ENCODE measurements at places on chromosomes 1 and 21.

GRCh38 chr1:175480343-175480822 is 263.0 kb downstream of the TNR start:
- no peak for DNase-seq

GRCh38 chr1:44783697-44784093 is 4.3 kb downstream of the BEST4 start:
- DNase-seq = no peak

- no peak for DNase-seq
Observed at GRCh38 chr1:46492871-46493270, 3.2 kb downstream of the DMBX1 start.

DNA sequence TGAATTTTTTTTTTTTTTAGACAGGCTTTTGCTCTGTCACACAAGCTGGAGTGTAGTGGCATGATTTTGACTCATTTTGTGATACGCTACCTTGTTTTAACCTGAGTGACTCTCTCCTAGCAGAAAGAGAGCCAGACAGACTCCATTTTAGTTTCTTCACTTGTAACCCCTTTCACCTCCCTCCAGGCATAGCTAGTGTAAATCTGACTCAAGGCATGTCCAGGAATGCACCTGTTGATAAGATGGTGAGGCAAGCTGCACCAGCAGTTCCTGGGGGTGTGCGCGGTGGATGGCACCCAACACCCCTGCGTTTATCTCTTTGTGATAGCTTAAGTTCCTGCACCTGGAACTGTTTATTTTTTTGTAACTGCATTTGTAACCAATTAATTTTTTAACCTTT is 4.7 kb upstream of the PHACTR4 start:
- no peak for DNase-seq

GRCh38 chr1:1292442-1292779 is 12.2 kb downstream of the SCNN1D start:
- DNase-seq = no peak

- no peak for DNase-seq
Observed at GRCh38 chr1:228953207-228953606, 217.9 kb downstream of the RHOU start.

DNA sequence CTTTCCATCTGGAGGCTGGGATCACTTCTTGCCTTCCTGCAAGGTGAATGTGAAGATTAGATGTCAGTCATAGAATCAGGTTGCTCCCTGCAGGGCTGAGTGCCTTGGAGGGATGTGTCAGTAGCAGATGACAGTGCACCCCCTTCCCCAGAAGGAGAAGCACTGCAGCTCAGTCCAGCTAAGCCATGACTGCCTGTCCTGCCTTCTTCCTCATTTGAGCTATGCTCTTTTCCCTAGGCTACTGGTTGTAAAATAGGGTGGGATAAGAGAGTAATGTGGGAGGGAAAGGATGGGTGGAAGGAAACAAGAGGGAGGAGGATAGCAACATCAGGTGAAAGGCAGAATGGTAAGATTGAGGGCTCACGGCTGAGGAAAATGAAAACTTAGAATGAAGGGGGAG is 11.1 kb upstream of the FABP3 start:
- DNase-seq = no peak

DNA sequence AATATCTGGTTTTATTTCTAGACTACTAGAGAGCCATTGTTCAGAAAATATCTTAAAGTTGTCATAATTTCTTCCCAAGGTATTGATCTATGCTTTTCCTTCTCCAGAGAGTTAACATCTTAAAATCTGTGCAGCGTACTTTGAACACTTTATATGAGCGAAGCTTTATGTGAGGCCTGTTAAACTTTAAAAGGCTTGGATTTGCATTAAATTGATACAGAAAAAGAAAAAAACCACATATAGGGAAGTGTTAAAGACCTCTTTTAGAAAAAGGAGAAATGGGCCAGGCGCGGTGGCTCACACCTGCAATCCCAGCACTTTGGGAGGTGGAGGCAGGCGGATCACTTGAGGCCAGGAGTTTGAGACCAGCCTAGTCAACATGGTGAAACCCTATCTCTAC is 59.2 kb upstream of the MORC3 start:
- DNase-seq = no peak

- DNase-seq = no peak
Observed at GRCh38 chr1:235510823-235511222, 6.6 kb upstream of the B3GALNT2 start.

DNA sequence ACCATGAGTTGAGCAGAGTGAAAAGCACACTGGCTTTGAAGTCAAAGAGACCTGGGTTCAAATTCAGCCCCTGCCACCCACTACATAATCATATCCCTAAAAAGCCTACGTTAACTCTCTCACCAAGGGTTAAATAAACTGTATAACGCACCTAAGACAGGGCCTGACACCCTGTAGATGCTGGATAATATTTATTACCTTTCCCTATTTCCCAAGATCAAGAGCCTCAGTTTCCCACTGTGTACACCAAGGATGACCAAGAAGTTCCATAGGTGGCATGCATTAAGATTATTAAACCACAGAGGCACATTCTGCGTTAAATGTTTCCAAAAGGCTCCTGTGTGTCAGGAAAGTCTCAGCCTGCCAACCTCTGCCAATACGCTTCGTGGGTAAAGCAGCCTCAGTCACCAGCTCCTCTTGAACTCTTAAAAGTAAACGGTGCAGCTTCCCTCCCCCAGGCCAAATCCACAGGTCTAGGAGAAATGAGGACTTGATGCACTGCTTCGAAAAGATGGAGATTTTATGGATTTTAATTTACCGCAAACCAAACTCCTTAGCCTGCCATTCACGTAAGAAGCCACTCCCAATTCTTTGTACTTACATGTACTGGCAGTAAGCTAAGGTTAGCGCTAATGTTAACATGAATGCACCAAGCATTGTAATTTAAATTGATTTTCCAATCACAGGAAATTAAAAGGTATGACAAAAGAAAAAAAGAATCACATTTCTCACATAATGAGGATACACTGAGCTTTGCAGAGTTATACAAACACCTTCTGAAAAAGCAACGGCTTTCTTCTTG is 2.6 kb downstream of the USP24 start:
- no peak for DNase-seq

- DNase-seq = no peak
Observed at GRCh38 chr1:244053831-244054230, 2.7 kb downstream of the ZBTB18 start.

GRCh38 chr1:160168016-160168415 is 16.6 kb downstream of the ATP1A4 start:
- DNase-seq = no peak

DNA sequence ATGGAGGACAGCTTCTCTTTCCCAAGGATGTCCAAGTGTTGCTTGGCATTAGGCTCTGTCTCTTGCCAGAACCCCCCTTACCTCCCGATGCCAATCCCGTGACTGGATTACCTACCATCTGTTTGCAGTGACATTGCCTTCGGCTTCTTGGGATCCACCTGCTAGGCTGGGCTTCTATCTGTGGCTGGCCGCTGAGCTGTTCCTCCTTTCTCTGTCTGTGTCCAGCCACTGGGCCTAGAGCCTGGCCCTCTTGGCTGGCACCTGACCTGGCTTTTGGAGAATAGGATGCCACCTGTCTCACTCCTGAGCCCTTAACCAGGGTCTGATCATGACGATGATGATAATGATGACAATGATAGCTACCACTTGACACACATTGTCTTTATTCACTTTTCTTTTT is 41.6 kb upstream of the STUM start:
- no peak for DNase-seq

DNA sequence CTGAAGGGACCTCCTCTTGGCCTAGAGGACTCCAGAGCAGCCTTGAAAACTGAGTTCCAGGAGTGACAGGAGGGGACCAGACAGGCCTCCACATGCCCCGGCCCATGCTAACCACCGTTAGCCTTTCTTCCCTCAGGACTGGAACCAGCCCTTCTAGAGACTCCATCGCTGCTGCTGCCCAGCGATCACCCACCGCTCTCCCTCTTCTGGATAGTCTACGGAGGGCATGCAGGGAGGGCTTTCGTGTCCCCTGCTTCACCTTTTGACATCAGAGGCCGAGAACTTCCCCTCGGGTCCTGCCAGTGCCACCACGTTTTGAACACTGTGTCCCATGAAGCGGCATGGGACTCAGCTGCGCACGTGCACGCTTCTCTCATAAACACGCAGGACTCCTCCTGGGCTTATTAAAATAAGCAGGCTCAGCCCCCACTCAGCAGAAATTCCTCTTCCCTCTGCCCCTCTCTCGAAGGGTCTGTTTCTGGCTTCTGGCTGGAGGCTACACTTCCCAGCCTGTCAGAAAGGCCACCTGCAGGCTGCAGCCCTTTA is 26.6 kb downstream of the NPHP4 start:
- no peak for DNase-seq

DNA sequence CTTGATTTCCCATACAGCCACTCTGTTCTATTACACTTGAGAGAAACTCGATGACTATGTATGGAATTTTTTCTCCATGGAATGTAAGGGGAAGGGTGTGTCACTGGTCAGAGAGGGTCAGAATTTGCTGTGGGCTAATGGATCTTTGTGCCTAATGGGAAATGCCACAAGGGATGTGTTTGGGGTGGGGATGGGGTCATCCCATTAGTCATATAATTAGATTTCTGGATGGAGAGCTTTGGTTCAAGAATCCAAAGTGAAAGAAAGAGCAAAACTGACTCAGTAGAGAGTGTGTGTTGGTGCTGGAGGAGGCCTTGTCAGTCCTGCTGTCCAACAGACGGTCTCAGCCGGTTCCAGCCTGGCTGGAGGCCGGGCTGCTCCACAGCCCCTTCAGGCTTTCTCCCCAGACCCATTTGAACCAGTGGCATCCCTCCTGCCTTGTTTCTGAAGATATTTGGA is 86.4 kb downstream of the LAMC2 start:
- peak; percentile 59 for DNase-seq

Data from fibroblast of pulmonary artery (primary cell).